ENCODE measurements at places on chromosomes 13 and 19.

GRCh38 chr19:32662186-32662585 lies 12.8 kb downstream of the ANKRD27 start:
- DNase-seq: no peak

GRCh38 chr13:35714121-35714520 lies 237.6 kb upstream of the MAB21L1 start:
- no peak for DNase-seq

DNA sequence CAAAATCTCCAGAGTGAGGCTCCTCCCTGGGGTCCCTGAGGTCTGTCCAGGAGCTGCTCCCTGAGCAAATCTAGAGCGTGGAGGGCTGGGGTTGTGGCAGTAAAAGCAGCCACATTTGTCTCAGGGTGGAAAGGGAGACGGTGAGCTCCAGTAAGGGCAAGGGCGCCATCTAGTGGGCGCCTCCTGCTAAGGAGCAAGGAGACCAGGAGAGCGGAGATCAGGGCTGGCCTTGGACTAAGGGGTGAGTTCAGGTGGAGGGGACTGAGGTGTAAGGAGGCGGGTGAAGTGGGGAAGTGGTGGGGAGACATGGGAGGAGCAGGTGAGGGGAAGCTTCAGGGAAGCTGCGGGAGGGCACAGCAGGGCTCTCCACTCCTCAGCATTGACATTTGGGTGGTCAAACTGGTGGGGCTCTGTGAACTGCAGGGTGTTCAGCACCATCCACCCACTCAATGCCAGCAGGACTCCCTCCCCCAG lies 5.3 kb upstream of the CEACAM21 start:
- DNase-seq: no peak

GRCh38 chr13:50842990-50843256 lies 569 bp downstream of the DLEU7 start:
- no peak for DNase-seq

DNA sequence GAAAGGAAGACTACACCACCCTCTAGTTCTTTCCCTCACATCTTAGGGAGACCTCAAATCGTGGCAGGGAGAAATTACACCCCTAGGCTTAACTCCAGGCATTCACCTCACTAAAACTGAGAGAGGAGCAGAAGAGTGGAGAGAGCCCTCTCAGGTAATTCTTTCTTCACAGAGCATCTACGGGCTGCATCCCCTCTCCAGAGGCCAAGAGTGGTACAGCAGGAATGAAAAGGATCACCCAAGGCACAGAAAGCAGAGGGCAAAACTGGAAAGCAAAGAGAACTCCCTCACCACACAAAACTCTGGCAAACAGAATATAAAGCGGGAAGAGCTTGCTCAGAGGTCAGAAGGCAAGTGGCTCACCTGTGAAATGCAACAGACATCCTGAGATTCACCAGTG lies 661.2 kb downstream of the TBC1D4 start:
- DNase-seq: no peak

- no peak for DNase-seq
Observed at GRCh38 chr13:32445461-32445860, 17.5 kb upstream of the N4BP2L1 start.

DNA sequence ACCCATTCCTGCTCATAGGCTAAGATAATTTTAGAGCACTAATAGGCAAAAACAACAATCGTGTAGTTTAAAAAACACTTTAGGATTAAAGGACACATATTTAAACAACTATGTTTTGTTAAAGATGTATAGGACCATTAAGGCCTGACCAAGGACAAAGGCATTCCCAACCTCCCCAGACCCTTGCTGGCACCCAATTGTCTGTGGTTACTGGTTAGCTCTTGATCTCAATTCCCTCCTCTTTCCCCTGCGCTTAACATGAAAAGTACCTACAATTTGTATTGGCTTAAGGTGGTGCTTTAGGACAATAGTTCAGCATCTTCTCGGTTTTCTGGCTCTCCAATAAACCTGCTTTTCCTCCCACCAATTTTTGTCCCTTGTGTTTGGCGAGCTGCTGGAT lies 51.0 kb downstream of the TEX26 start:
- no peak for DNase-seq

- no peak for DNase-seq
Observed at GRCh38 chr13:93309886-93310523, 83.4 kb downstream of the GPC6 start.

- DNase-seq: no peak
Observed at GRCh38 chr13:51794964-51795363, 9.0 kb downstream of the DHRS12 start.

- no peak for DNase-seq
Observed at GRCh38 chr13:98915563-98915962, 62.3 kb downstream of the DOCK9 start.

DNA sequence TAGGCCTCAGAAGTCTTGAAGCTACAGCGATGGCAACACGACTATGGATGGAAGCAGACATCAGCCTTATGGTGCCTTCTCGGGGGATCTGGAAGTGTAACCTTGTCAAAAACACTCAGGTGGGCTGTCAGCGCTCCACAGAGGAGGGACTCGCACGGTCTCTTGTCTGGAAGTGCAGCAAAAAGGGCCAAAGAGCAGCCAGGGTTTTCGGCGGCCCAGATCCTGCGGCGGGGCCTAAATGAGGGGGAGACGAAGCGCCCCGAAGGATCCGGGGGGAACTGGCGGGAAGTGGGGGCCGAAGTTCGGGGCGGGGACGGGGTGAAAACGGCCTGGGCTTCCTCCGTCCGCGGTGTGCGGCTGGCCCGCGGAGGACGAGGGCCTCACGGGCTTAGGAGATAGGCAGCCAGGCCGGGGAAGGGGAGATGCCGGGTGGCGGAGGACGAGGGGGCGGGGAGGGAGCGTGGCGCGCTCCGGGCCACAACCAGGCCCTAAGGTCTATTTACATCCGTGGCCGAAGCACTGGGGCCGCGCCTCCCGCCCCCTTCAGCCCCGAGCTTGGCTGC lies 637 bp downstream of the RANBP3 start:
- DNase-seq: no peak

GRCh38 chr19:32309711-32310390 lies 35.6 kb upstream of the ZNF507 start:
- DNase-seq: no peak

DNA sequence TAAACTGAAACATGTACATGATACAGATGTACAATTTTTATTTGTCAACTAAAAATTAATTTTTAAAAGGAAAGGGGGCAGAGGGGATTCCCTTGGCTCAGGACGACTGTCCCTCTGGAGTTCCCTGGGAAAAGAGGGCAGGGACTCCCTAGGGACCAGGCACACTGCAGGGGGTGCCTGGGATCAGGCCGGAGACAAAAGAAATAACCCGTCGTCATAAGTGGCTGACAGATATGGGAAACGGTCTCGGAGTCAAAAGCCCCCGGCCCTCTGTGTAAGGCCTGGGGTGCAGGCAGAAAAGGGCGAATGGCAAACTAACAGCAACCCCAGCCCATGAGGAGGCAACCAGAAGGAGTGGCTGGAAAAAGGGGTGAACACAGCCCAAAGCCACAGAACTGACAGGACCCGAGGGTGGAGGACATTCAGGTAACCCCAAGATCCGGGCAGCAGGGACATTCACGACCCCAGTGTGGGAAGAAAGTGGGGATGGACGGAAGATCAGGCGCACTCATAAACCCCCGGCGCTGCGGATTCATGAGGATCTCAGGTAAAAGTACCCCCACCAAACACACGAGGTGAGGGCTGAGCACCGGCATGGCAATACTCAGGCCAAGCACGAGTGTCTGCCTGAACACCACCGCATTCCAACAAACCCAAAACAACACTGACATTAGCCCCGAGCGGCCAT lies 6.7 kb downstream of the MLLT1 start:
- no peak for DNase-seq
